Posterior cingulate gyrus (tissue), 11 donors: ENCODE measurements at places on chromosomes 1 and 21.

DNA sequence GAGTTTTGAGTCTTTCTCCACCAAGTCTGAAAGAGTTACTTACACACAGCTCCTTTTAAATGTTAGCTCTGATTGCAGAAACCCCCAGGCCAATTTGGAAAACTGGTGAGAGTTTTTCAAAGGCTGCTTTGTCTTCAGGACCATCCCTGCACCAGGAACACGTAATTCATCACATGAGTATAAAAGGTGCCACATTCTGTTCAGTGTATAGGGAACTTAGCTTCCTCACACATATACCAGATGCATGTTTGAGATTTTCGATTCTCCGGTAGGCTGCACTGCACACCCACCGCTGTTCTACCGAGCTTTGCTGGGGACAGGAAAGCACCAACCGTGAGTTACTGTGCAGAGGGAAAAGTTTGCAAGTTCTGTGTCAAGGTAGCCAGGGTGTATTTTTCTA is 28.3 kb upstream of the KCNK2 start:
- no peak for DNase-seq

DNA sequence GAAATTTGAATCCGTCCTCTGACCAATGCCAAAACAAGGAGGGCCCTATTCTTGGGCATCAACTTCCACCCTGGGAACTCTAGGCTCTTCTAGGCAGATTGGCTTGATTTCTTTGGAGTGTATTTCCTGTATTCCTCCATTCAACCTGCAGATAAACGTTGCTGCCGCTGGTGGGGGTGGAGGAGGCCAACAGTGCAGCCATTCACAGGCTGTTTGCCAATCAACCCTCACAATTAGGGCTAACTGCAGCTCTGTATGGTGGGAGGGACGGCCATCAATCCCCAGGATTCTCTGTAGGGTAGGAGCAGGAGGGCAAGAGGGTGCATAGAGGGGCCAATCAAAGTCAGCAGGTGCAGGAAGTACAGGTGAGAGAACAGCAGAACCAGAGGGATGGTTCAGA is 273.1 kb upstream of the PROX1 start:
- DNase-seq = no peak

DNA sequence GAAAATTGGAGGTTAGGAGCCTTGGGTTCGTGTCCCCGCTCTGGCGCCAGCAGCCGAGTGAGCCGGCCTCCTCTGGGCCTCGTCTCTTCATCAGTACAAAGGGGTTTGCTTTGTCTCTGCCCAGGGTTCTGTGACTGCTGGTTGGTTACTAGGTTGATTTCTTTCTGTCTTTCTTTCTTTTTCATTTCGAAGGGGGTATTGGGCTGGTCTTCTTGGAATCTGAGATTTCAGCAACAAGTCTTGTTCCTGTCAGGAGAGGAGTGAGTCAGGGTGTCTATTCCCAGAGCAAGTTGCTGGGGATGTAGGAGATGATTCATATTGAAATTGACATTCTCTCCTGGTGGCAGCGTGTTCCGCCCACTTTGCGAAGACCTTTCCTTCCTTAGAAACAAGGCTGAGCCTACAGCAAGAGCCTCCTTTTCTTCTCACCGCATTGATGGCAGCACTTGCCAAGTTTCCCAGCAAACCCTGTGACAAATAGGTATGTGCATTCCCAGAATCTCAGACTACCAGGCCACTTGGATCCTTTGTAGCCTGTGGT is 79.2 kb downstream of the MAN1C1 start:
- DNase-seq = no peak

GRCh38 chr1:43844114-43844513 is 89.5 kb upstream of the ARTN start:
- DNase-seq = no peak

GRCh38 chr1:37305841-37306240 is 168.5 kb upstream of the ZC3H12A start:
- no peak for DNase-seq

DNA sequence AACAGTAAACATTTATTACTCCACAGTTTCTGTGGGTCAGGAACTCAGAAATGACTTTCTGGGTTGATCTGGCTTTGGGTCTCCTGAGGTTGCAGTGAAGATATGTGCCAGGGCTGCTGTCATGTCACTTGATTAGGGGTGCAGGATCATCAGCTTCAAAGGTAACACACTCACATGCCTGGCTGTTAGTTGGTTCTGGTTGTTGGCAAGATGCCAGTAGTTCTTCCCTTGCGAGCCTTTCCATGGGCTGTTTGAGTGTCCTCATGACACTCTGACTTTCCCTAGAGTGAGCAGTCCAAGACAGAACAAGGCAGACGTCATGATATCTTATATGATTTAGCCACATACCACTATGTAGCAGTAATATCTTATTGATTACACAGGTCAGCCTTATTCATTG is 1.8 kb downstream of the SWT1 start:
- no peak for DNase-seq

- no peak for DNase-seq
Observed at GRCh38 chr1:172255223-172255560, 165.3 kb upstream of the C1orf105 start.

DNA sequence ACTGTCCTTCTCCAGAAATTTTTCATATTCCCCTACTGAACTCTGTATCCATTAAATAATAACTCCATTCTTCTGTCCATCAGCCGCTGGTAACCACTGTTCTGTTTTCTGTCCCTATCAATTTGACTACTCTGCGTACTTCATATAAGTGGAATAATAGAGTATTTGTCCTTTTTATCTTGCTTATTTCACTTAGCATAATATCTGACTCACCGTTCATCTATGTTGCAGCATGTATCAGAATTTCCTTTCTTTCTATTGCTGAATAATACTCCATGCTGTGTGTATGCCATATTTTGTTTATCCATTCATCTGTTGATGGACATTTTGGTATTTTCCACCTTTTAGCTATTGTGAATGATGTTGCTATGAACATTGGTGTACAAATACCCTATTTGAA is 71.9 kb downstream of the CEP350 start:
- DNase-seq = no peak

DNA sequence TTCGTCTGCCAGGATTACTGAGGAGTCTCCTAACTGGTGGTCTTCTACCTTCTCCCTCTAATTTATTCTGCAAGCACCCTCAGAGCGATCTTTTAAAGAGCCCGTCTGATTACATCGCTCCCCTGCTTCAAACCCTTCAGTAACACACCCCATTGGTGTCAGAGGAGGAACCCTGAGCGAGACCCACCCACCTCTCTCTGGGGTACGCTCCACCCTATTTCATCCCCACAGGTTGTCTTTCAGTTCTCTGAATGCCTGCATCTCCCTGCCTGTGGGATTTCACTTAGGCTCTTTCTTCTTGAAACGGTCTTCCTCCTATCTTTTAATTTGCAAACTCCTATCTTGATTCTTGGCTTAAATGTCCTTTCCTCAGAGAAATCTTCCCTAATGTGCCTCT is 39.4 kb downstream of the C1orf21 start:
- no peak for DNase-seq

DNA sequence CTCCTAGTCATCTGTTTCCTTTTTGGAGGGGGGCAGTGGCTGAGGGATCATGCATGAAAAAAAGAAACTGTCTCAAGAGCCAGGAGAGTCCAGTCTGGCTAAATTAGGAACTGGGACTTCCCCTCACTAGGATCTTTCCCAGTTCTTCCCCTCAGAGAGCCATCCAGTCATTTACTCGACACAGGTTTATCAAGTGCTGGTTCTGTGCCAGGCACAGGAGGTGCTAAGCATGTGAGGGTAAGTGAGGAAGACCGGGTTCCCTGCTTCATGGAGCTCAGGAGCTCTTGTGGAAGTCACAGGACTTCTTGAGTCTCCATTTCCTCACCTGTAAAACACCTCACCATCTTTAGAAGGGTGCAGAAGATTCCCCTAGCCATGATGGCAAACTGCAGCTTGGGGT is 8.6 kb upstream of the NUAK2 start:
- no peak for DNase-seq

- no peak for DNase-seq
Observed at GRCh38 chr1:79375352-79375751, 368.8 kb upstream of the ADGRL4 start.

GRCh38 chr1:203080456-203080855 is 5.4 kb downstream of the MYOG start:
- no peak for DNase-seq

DNA sequence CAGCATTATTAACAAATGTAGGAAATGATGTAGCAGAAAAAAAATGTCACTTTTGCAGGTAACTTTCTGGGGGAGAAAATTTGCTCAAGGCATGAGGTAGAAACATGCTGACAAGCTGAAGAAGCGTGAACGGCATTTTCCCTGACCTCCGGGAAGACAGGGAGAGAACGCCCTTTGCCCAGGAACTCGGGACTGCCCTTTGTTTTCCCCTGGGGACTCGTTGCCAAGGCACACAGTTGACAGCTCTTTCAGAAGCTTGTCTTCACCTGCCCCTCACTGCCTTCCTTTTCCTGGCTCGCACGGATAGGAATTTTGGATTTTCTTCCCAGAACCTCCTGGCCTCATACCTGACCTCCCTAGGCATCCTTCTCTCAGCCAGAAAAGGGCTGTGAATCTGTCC is 52.7 kb upstream of the COA6 start:
- DNase-seq = no peak

- DNase-seq = no peak
Observed at GRCh38 chr1:44288883-44289282, 66.2 kb downstream of the ERI3 start.

- DNase-seq = no peak
Observed at GRCh38 chr21:27693376-27693775, 726.5 kb upstream of the ADAMTS5 start.

GRCh38 chr21:38561205-38561604 is 62.9 kb upstream of the ERG start:
- DNase-seq = no peak

DNA sequence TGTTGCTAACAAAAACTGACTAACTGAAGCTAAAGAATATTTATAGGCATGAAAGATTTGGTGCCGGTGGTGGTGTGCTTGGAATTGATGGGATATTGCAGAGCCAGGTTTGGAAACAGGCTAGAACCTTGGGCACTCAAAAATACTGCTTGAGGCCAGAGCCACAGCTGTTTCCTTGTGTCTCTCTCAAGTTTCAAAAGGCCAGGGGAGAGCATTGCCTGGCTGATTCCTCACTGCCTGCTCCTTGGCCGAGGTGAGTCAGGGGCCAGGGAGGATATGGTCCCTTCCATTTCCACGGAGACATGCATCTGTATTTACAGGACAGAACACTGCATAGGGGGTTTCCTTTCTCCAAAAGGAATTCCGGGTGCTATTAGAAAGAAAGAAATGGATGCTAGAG is 36.1 kb upstream of the IVNS1ABP start:
- DNase-seq = no peak

GRCh38 chr1:2989976-2990375 is 31.3 kb upstream of the ACTRT2 start:
- DNase-seq = no peak

GRCh38 chr1:247373721-247374141 is 42.1 kb upstream of the ZNF496 start:
- DNase-seq = no peak

DNA sequence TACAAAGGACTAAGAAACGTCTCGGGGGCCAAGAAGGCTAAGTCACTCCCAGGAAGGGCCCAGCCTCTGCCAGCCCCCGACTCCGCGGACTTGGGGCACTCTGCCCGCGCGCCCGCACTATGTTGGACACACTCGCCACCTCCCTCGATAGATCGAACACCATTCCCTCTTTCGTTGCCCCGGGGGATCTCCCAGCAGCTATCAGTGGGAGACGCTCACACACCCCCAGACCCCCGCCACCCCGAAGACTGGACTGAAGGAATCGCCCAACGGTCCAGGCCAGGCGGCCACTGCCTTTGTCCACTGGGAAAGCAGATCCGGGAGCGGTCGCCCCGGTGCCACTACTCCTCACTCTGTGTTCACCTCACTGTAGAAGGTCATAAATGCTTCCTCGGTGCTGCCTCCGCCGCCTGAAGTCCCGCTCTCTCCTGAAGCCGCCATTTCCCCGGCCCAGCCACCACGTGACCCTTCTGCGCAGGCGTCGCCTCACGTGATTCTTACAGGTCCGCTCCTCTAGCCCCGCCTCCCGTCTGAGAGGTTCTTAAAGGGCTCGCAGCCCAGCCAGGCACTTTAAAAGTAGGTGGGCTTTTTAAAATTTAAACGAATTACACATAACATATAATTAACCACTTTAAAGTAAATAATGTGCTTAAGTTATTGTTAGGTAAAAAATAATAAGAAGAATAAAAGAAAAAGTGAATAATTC is at the start of gene DNAJC8:
Gene DNAJC8, minus strand, starts transcription at position 472 of the 706 bp plus-strand sequence. Its CDS starts 31 bp downstream, at position 441.
- DNase-seq = peak; percentile 99

GRCh38 chr1:54122992-54123391 is 29.8 kb downstream of the CDCP2 start:
- DNase-seq = no peak

GRCh38 chr1:183920651-183921050 is 115.7 kb downstream of the RGL1 start:
- DNase-seq = no peak

- DNase-seq = peak; percentile 14
Observed at GRCh38 chr21:45537111-45537745, 5.0 kb downstream of the SLC19A1 start.

- no peak for DNase-seq
Observed at GRCh38 chr1:23434260-23434775, 9.8 kb upstream of the TCEA3 start.

DNA sequence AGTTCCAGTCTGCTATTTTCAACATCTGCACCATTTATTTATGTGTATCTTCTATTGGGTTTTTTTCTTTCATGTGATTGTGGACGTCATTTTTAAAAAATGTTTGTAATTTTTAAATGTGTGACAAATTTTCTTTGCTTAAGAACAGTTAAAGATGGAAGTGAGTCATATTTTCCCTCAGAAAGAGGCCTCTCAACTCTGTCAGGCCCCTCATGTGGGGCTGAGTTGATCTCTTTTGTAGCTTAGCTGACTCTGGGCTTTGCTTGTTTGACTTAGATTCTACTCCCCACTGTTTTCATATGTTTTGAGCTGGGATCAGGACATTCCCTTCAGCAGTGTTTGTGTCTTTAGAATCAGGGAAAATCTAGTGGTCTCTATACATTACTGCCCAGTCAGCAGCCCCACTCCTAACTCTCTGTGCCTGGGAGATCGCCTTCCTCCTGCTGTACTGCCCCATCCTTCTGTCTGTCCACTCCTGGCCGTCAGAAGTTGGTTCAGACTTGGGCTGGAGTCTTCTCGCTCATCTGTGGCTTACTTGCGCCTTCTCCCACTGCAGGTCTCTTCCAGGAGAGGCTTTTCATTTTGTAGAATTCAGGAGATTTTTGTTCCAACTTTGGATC is 137.4 kb downstream of the DYRK1A start:
- DNase-seq = no peak

GRCh38 chr1:22712502-22713271 is 2.0 kb downstream of the EPHB2 start:
- DNase-seq = no peak

DNA sequence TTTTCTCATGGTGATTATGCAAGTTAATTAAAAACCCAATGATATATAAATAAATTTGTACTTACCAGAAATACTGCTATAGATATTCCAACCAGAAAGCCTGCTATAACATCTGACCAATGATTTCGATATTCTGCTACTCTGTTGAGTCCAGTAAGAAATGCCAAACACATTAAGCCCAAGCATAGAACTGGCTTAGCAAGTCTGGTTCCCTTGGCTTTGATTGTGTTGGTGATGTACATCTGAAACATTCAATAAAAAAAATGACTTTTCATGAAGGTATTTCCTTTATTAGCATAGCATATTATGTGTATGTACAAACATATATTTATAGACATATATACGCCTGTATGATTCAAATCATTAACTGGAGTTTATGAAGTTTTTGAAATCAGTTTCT is 82.8 kb downstream of the PLPPR5 start:
- no peak for DNase-seq
